NCI-H510A treated with DMSO at 0.1 percent for 48 hours (cell line): ENCODE measurements at places on chromosomes 1 and 21.

- no peak for DNase-seq
These were observed 481.8 kb upstream of the NFIA start for GRCh38 chr1:60600532-60600931.

- peak; percentile 96 for DNase-seq
These were observed 144.6 kb downstream of the NFIA start for GRCh38 chr1:61226791-61227567.

GRCh38 chr1:118940957-118941356, 47.2 kb downstream of the TBX15 start:
- DNase-seq, result no peak

DNA sequence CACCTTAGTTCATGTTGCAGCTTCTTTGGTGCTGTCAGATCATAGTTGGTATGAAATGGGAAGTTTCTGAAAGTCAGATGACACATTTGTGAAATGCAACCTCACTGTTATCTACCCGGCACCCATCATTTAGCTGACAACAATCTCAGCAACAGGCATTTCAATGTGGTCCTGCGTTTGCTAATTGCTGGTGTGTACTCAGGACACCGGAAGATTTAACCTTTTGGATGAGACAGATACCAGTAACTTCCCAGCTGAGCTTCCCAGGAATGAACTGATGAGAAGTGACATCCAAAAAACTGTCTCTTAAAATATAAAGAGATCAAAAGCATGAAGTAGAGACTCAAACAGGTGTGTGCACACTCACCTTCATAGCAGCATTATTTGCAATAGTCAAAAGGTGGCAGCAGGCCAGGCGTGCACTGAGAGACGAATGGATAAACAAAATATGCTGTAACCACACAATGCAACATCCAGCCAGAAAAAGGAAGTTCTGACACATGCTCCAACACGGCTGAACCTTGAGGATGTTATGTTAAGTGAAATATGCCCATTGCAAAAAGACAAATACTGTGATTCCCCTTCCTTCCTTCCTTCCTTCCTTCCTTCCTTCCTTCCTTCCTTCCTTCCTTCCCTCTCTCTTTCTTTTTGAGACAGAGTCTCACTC, 7.9 kb upstream of the CLDN14 start:
- peak; percentile 24 for DNase-seq

DNA sequence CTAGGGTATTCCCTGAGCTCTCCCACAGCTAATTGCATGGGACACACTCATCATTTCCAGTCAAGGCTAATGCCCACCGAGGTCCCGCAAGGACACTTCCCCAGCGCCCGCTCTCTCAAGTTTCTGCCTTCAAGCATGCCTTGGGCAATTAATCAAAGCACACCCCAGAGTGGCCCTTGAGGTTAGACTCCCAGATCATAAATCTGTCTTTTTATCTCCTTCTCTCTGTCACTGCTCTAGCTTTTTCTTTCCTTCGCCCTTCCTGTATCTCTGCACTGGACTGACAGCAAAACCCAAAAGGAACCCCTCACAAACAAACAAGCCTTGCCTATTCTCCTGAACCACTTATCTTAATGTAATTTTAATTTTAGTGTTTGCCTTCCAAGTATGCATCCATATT, 7.9 kb upstream of the EXOSC10 start:
- DNase-seq, result no peak

DNA sequence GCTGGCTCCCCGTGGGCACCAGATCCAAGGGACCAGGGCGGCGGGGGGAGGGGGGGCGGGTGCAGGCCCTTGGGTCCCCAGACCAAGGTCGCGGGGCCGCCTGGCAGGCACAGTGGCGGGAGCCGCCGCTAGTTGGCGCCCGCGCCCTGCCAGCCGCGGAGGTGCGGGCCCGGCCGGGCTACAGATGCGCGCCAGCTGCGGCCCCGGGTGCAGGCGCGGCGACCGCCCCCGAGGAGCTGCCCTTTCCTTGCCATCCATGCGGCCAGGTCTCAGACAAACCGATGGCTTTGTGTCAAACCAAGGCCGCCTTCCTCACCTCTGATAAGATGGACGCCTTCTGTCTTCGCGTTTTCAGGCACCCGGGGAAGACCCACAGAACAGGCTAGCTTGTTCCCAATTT, 2.2 kb upstream of the RUNX3 start:
- peak; percentile 61 for DNase-seq

DNA sequence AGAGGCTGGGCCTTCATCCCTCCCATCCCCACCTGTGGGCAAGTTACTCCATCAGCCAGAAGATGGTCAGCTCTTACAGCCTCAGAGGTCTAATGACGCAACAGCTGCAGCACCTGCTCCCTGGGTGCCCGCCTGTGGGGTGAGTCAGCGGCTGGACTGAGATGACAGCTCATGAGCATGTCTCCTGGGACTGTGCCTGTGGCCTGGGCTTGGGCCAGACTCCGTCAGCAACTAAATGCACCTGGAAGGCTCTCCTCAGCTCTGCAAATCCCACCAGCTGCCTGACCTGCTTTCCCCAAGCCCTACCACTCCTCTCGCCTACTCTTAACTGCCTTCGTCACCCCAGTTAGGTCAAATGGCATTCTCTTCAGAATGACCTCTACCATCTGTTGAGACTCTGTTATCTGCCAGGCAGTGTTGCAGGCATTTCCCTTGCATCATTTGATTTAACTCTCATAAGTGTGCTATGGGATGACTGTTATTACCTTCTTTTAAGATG, 47.7 kb downstream of the ETS2 start:
- DNase-seq, result peak; percentile 72

- no peak for DNase-seq
These were observed 492.4 kb upstream of the NFIA start for GRCh38 chr1:60589916-60590315.

- DNase-seq, result no peak
These were observed 690.7 kb downstream of the NCAM2 start for GRCh38 chr21:21688889-21689288.

GRCh38 chr1:38326135-38326534, 279.5 kb upstream of the POU3F1 start:
- no peak for DNase-seq

GRCh38 chr21:45073301-45074047, 906 bp upstream of the ADARB1 start:
- no peak for DNase-seq

- peak; percentile 29 for DNase-seq
These were observed 9.8 kb downstream of the ITSN1 start for GRCh38 chr21:33651965-33652680.

DNA sequence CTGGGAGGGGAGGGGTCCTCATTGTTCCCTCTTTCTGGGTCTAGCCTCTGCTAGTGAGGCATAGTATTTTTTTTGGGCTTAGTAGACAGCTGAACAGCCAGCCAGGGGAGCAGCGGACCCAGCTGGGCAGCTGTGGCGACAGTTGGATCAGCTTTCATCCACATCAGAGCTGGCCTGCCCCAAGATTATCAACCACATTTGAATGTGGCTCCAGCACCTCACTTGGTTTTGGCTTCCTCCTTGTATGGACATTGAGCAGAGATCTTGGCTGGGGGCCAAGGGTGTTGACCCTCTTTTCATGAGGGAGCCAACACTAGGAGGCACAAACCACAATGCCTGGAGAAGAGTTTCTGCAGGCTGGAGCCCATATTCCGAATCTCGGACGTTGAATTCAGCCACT, 25.0 kb downstream of the WNT4 start:
- DNase-seq, result no peak

DNA sequence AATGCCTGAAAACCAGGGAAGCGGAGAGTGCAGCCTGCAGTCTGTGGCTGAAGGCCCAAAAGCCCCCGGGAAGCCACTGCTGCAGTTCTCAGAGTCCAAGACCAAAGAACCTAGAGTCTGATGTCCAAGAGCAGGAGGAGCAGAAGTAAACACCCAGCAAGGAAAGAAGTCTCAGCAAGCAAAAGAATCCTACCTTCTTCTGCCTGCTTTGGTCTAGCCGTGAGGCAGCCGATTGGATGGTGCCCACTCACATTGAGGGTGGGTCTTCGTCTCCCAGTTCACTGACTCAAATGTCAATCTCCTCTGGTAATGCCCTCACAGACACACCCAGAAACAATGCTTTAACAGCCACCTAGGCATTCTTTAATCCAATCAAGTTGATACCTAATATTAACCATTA, 217.5 kb downstream of the PLA2G4A start:
- DNase-seq, result no peak

GRCh38 chr1:118116909-118117308, 68.1 kb downstream of the SPAG17 start:
- peak; percentile 54 for DNase-seq

DNA sequence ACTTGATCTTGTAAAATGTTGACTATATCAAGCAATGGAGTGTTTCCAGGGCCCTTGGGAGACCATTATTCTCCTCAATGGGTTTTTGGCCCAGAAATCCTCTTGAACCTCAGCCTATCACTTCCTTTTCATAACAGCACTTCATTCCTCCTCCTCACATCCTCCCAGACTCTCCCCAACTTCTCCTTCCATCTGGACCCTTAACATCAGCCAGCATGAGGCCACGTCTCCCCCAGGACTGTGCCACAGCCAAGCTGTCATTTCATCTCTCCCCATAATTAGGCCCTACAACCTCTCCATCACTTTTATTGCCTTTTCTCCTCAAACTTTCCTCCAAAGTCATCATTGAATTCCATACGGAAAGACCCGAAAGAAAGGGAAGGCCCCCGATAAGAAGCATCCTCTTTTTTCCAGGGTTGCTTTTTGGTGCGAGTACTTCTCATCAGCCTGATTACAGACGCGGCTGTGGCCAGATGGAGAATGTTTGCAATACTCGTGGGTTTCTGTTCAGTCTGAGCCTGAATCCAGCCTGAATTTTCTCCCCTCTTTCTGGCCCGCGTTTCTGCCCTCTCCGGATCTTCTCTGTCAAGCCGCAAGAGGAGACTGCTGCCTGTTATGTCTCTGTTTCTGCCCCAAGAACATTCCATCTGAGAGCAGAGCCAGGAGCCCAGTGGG, 52.7 kb upstream of the SLC25A33 start:
- DNase-seq, result no peak

DNA sequence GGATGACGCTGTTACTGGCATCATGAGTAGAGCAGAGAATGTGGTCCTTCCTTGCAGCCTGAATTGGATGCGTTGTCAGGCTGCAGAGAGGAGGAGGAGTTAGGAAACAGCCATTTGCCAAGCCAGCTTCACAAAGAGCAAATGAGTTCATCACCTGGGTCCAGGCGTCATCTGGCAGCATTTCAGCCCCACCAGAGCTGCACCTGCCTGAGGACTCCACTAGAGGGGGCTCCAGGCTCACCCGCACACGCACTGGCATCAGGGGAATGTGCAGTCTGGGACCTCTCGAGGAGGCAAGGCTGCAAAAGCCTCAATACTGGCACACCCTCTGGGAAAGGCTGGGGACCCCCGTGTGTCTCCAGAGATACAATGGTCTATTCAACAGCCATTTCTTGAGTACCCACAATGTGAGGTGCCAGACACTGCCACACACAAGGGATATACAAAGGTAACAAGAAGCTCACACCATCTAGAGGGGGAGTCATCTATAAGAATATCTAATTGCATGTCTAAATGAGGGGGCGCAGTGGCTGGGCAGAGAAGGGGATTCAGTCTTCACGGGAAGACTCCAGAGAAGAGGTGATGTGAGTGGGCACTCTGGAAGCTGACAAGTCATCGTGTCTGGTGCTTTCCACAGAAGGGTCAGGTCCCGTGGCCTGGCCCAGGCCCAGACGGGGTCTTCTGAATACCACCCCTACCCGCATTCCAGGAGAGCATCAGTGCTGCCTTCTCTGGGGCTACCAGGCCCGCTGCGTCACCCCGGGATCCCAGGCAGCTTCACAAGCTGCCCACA, 53.5 kb upstream of the CNTN2 start:
- DNase-seq, result peak; percentile 45
